ENCODE measurements at places on chromosomes 1 and 21.

GRCh38 chr1:46650491-46650890, 17.7 kb downstream of the ATPAF1 start:
- no peak for DNase-seq

GRCh38 chr1:227764019-227764391, 28.8 kb downstream of the SNAP47 start:
- DNase-seq = no peak

- no peak for DNase-seq
These were observed 32.6 kb downstream of the TRIM67 start for GRCh38 chr1:231194476-231194842.

GRCh38 chr1:63679076-63679475, 85.9 kb downstream of the PGM1 start:
- no peak for DNase-seq

DNA sequence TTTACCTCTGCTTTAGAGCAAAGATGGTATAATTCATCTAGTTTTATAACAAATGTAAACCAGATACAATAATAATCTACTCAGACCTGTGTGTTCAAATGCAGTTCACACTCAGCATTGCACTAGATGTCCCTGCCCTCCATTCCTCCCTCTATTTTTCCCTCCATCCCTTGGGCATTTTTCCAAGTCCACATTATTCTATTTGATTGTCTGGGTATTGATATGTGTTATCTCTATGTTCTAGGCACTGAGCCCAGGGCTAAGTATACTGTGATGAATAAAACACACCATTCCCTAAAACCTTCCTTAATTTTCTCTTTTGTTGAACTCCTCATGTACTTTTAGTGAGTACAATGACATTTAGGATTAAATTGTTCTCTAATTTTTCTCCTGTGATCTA, 66.2 kb upstream of the HMCN1 start:
- DNase-seq = no peak

DNA sequence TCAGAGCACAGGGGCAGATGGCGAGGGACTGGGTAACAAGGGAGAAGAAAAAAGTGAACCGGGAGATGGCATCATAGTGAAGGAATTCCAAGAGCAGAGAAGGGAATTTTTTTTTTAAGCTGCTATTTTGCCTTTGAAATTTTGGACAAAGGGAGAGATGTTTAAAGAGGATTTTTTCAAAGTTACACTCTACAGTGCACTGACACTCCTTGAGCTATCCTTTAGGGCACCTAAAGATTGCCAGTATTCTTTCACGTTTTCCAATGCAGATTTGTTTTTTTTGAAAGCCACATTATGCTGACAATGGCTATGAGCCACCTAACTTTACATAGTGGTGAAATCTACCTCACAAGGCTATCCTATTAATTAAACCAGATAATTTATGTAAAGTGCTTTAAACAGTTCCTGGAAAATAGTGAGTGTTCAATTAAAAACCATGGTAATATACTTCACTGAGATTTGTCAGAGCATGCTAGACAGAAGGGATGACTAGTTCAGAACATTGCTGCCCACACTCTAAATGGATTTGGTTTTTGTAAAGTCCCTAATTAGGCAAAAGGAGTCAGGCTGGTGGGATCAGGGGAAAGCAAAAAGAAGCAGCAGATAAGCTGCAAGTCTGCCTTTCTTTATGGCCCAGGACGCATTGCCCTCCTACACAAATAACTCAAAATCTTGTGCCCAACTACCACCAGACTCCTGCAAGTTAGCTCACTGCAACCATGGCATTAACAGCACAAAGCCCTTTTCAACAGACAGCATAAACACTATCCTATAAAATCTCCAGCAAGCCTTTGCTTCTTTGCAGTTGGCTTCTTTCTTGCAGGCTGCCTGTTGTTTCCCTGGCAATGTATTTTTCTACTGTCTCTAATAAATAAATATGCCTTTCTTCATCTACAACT, 53.9 kb downstream of the PRDX6 start:
- DNase-seq = no peak

DNA sequence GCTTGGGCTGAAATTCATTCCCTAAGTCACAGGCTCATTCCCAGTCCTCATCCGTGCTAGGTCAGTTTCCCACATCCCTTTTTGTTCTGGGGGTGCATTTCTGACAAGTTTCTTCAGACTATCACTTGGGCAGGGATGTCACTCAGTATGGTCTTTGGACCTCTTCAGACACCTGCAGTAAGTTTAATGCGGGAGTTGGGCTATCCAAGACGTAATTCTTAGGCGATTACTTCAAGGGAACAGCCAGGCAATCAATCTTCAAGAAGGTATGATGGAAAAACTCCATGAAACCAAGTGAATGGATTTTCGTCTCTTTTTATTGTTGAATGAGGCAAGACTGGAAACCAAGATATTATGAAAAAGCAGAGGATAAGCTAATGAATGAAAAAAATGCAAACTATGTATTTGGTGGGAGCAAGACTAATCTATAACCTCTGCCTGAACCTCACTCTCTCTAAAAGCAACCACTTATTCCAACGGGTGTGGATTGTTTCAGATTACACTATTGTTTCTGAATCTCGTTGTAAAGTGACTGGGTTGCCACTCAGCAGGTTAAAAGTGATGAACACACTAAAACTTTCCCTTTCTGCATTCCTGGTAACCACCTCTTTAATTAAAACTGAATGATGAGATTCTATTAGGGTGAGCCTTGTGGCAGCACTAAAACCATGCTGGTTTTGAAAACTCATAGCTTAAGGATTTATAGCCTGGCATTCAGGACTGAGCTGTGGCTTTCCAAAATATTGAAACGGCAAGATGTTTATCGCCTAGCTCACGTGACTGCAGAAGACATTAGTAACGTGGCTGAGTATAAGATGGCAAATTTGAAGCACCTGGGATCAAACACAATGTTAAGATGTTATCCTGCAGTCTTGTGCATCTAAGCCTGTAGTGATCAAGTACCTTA, 1.1 kb downstream of the RASAL2 start:
- DNase-seq = peak; percentile 11

DNA sequence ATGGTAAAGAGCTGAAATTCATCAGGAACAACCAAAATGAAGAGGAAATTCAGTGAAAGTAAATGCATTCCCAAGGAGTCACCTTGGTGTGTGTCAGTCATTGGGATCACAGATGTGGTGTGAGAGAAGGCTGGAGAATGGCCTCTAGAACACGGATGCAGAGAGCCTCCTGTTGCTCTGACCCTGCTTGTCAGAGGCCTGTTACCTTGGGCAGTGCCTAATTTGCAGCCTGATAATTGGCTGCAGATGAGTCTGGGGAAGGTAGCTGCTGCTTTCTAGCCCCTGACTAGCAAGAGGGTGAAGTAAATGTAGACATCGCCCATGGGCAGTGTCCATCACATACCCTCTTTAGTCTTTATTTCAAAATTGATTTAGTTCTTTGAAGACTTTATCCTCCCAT, 3.3 kb downstream of the GCSAML start:
- no peak for DNase-seq

- no peak for DNase-seq
These were observed 157.2 kb downstream of the DENND1B start for GRCh38 chr1:197618061-197618460.

DNA sequence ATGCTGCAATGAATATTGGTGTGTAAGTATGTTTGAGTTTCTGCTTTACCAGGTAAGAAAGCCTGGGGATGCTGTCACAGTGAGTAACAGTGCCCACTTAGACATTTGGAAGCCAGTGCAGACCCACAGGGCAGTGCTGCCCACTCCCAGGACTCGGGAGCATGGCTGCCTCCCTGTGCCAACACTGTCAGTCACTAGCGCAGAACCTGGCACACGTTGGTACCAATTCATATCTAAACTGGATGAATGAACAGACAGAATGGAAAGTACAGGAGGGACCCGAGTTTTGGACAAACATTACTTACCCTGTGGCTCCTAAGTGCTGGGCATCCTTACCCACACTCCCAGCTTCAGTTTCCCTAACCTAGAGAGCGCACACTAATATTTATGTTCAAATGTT, 1.6 kb upstream of the EVA1C start:
- no peak for DNase-seq

- no peak for DNase-seq
These were observed 90.6 kb downstream of the SGIP1 start for GRCh38 chr1:66624412-66625060.

All from skin of body (tissue), 3 donors.